ENCODE measurements at places on chromosomes 7 and 10.

GRCh38 chr7:139714163-139714901 lies 63.5 kb downstream of the HIPK2 start:
- DNase-seq: no peak

DNA sequence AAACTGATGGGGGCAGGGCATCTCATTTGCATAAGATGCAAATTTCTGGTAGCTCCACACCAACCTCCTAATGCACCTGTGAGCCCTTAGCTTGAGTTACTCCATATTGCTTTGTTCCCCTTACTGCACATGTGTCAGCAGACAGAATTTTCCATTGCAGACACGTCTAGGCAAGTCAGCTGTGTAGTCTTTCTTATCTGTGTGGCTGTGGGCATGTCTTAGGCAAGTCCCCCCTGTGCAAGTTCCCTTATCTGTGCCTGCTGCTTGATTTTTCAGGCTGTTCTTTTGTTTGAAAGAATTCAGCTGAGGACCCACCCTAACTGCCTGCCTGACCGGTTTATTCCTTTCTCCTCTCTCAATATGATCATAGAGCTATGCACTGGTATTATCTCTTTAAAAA lies 28.5 kb upstream of the TRIM24 start:
- no peak for DNase-seq

- DNase-seq: no peak
These were observed 3.0 kb downstream of the CHPF2 start for GRCh38 chr7:151235091-151235787.

- no peak for DNase-seq
These were observed 32.7 kb upstream of the PRSS1 start for GRCh38 chr7:142716596-142716995.

DNA sequence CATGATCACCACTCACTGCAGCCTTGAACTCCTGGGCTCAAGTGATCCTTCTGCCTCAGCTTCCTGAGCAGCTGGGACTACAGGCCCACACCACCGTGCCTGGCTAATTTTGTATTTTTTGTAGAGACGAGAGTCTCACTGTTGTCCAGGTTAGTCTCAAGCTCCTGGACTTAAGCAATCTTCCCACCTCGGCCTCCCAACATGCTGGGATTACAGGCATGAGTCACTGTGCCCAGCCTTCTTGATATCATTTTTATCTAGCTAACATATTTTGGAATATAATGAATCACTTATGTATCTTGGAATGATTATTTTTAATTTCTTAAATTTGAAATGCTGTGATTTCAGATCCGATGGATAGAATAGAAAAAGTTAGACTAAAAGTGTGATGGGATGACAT lies 18.4 kb downstream of the ARL4A start:
- no peak for DNase-seq

DNA sequence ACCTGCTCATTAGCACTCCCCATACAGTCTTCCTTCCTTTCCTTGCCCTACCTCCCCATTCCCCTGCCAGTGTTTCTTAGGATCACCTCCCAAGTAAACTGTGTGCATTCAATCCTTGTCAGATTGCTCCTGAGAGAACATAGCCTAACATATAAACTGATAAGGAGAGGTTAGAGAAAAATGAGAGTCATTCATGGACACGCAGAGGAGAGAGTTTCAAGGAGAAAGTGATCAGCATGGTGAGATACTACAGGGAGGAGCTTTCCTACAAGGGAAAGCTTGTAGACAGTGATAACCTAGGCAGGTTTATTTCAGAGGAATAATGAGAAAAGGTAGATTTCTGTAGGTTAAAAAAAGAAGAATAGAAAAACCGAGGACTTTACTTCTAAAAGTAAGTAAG lies 2.8 kb upstream of the ZC3HAV1L start:
- no peak for DNase-seq

DNA sequence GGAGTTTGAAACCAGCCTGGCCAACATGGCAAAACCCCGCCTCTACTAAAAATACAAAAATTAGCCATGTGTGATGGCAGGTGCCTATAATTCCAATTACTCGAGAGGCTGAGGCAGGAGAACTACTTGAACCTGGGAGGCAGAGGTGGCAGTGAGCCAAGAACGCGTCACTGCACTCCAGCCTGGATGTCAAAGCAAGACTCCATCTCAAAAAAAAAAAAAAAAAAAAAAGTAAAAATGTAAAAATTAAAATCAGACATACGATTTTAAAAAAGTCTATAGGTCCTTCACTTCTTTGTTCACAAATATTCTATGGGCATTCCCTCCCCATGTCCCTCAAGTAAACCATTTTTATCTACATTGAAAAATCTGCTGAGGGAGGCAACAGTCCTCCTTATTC lies 34.9 kb upstream of the TLL2 start:
- DNase-seq: peak; percentile 7
